ENCODE measurements at places on chromosomes 1 and 21. TPM values are rescaled to one million over a fixed set of nuclear protein-coding genes. Genes with fewer than 3 reads are reported as not detected.
A peak's percentile ranks its signal among the peaks of the same experiment; 100 is the strongest.

DNA sequence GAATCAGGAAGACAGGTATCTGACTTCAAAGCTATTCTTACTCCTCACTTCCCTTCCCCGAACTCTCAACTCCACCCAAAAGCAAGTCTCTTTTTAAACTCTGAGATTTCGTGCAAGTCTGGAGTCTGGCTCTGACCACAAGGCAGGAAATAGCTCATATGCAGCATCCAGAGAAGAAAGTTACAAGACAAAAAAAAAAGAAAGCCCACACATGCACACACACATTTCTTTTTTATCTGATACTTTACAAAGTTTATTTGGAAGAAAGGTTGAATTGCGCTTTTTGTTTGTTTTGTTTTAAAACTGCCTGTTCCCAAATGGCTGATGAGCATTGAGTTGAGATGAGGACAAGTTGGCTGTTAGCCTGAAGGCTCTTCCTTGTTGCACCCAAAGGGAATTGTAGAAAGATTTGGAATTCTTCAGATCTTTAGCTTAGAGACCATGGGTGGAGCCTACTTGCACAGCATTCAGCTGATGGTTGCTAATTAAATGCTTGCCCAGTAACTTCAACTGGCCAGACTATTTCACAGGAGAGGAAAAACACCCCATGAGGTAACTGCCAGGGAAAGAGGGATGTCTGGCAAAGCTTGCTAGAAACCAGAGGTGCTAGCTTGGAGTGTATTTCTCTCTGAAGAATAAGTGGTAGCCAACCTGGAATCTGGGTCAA lies 490.3 kb downstream of the TTLL7 start:
- H3K27ac ChIP-seq: no peak overlapping the region
- H3K36me3 ChIP-seq: no peaks in the 10 kb centered on the region
- no peak overlapping the region for H3K4me3 ChIP-seq
- H3K27me3 ChIP-seq: no peaks in the 10 kb centered on the region

DNA sequence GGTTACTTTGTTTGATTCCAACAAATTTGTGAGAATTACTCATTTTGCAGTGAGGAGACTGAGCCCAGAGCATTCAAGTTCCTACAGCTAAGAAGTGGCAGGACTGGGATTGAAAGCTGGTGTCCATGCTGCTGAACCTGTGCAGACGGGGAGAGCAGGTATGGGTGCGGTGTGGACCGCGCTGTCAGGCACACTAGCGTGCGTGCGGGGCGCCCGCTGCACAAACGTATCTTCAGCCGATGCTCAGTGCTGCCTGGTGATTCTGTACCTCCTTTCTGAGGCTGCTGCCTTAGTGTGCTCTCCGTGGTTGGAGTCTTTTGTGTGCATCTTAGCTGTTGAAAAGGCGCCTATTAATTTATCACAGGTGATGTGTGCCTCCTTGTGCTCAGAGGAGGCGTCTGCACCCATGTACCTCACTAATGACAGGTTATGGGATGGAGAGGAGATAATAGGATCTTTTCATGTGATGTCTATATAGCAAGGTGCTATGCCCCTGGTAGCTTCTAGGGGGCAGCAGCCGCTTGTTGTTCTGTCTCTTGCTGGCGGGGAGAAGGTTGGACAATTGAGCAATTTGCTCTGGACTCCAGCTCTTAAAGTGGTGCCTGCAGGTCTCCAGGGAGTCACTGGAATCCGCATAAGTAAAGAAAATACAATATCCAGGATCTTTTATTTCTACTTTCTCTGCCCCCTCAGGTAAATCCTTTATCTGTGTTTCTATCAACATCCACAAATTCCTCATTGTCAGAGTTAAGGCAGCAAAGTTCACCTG lies 32.5 kb downstream of the PEX14 start:
- H3K36me3 ChIP-seq: no peaks in the 10 kb centered on the region
- H3K27ac ChIP-seq: no peak overlapping the region
- no peaks in the 10 kb centered on the region for H3K27me3 ChIP-seq
- peak; percentile 69 for DNase-seq
- H3K4me1 ChIP-seq: no peaks in the 10 kb centered on the region

The ADCY10 gene
- 9.4 TPM for total RNA-seq

- no peaks in the 10 kb centered on the region for H3K4me1 ChIP-seq
- H3K27ac ChIP-seq: no peak overlapping the region
- H3K27me3 ChIP-seq: no peaks in the 10 kb centered on the region
- H3K4me3 ChIP-seq: no peak overlapping the region
- no peak for DNase-seq
Observed at GRCh38 chr21:38740090-38740489, 65.6 kb upstream of the ETS2 start.

GRCh38 chr1:119891386-119891785 lies 4.9 kb downstream of the ADAM30 start:
- H3K36me3 ChIP-seq: no peaks in the 10 kb centered on the region
- no peaks in the 10 kb centered on the region for H3K4me1 ChIP-seq
- no peak overlapping the region for H3K27ac ChIP-seq
- no peaks in the 10 kb centered on the region for H3K27me3 ChIP-seq
- H3K4me3 ChIP-seq: no peak overlapping the region

The HDGF gene
- 78.2 TPM for total RNA-seq

DNA sequence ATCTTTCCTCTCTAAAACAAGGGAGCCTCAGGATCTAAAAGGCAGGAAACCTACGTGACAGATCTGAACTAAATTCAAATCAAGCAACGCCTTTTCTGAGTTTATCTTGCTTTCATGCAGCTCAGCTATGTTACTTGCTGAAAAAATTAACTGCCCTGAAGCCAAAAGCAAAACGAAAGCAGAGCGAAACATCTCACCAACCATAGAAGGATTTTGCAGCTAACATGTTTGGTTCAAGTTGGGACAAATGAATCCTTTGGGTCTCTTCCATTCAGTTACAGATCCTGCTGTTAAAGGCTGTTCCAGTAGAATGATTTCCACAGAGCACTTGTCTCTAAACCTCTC lies 482 bp downstream of the SLC2A5 start:
- H3K4me3 ChIP-seq: no peak overlapping the region
- H3K36me3 ChIP-seq: no peaks in the 10 kb centered on the region
- peaks cover 49% of the 10 kb centered on the region for H3K4me1 ChIP-seq
- H3K27me3 ChIP-seq: no peaks in the 10 kb centered on the region
- DNase-seq: no peak

- H3K27me3 ChIP-seq: no peaks in the 10 kb centered on the region
- no peak for DNase-seq
- no peak overlapping the region for H3K27ac ChIP-seq
- no peaks in the 10 kb centered on the region for H3K4me1 ChIP-seq
- H3K36me3 ChIP-seq: no peaks in the 10 kb centered on the region
Observed at GRCh38 chr1:241269116-241269515, 87.9 kb downstream of the RGS7 start.

- no peaks in the 10 kb centered on the region for H3K4me1 ChIP-seq
- no peaks in the 10 kb centered on the region for H3K36me3 ChIP-seq
- no peaks in the 10 kb centered on the region for H3K27me3 ChIP-seq
- DNase-seq: no peak
- H3K27ac ChIP-seq: no peak overlapping the region
- H3K4me3 ChIP-seq: no peak overlapping the region
Observed at GRCh38 chr1:109199710-109200109, 14.0 kb upstream of the SARS1 start.

GRCh38 chr1:226702957-226703831 lies 35.9 kb downstream of the ITPKB start:
- H3K36me3 ChIP-seq: no peaks in the 10 kb centered on the region
- H3K27ac ChIP-seq: peak overlapping the region; percentile 97
- H3K4me1 ChIP-seq: peaks cover 24% of the 10 kb centered on the region
- H3K4me3 ChIP-seq: peak overlapping the region; percentile 72
- H3K27me3 ChIP-seq: no peaks in the 10 kb centered on the region

- no peak overlapping the region for H3K4me3 ChIP-seq
- no peak overlapping the region for H3K27ac ChIP-seq
- no peaks in the 10 kb centered on the region for H3K27me3 ChIP-seq
- no peaks in the 10 kb centered on the region for H3K36me3 ChIP-seq
Observed at GRCh38 chr1:89715677-89716076, 82.8 kb downstream of the LRRC8C start.

DNA sequence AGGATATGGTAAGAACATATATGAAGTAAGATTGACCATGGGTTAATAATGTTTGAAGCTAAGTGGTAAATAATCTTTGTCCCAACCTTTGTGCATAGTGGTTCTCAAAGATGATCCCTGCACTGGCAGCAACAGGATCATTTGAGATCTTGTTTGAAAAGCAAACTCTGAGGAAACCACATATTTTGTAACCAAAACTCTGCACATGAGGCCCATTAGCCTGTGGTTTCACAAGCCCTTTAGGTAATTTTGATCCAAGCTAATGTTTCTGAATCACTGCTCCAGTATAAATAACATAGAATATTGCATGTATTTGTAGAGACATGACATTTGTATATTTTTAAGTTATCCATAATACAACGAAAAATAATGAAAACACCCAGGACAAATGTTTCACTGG lies 147.9 kb upstream of the RGS18 start:
- H3K27ac ChIP-seq: no peak overlapping the region
- DNase-seq: no peak
- H3K36me3 ChIP-seq: no peaks in the 10 kb centered on the region
- no peak overlapping the region for H3K4me3 ChIP-seq

GRCh38 chr1:107767156-107767582 lies 197.8 kb downstream of the VAV3 start:
- H3K36me3 ChIP-seq: no peaks in the 10 kb centered on the region
- no peaks in the 10 kb centered on the region for H3K4me1 ChIP-seq
- no peak for DNase-seq
- H3K27ac ChIP-seq: no peak overlapping the region
- no peaks in the 10 kb centered on the region for H3K27me3 ChIP-seq

DNA sequence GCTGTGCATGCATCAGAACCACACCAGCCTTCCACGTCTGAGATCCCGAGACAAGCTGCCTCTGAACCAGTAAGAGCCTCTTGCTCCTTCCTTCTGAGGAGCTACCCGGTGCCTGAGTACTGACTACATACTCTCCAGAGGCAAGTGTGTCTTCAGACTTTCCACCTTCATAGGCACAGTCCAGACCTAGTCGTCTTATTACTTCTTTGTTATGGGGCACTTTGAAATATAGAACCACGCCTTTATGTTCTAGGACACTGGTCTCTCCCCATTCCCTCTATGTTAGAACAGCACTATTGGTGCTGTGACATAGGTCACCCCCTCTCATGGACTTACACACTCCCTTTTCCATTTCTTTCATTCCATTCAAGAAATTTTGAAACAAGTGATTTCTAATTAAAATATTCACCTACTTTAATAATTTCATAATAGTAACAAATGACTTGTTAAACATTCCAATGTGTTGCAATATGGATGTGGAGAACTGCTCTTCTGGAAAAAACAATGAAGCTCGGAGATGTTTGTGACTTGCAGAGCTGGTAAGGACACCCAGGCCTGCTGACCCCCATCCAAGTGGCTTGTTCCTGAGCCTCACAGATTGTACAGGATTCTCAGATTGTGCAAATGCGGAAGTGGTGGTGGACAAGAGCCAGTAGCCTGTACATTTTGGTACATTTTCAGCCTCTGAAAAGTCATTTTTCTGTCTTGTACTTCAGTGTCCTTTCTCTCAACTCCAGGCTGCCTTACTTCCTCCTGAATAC lies 76.1 kb upstream of the SIPA1L2 start:
- no peaks in the 10 kb centered on the region for H3K4me1 ChIP-seq
- H3K27ac ChIP-seq: no peak overlapping the region
- H3K27me3 ChIP-seq: no peaks in the 10 kb centered on the region
- DNase-seq: no peak

The CD164L2 gene
- total RNA-seq: 1.5 TPM

- DNase-seq: no peak
- H3K36me3 ChIP-seq: no peaks in the 10 kb centered on the region
- no peaks in the 10 kb centered on the region for H3K27me3 ChIP-seq
- no peak overlapping the region for H3K27ac ChIP-seq
Observed at GRCh38 chr1:63663873-63664272, 70.7 kb downstream of the PGM1 start.

- no peaks in the 10 kb centered on the region for H3K36me3 ChIP-seq
- no peaks in the 10 kb centered on the region for H3K27me3 ChIP-seq
- H3K27ac ChIP-seq: no peak overlapping the region
Observed at GRCh38 chr1:212513586-212513985, 80.9 kb downstream of the NENF start.

The IL23R gene
- total RNA-seq: 2.6 TPM

The F5 gene
- 2.0 TPM for total RNA-seq

DNA sequence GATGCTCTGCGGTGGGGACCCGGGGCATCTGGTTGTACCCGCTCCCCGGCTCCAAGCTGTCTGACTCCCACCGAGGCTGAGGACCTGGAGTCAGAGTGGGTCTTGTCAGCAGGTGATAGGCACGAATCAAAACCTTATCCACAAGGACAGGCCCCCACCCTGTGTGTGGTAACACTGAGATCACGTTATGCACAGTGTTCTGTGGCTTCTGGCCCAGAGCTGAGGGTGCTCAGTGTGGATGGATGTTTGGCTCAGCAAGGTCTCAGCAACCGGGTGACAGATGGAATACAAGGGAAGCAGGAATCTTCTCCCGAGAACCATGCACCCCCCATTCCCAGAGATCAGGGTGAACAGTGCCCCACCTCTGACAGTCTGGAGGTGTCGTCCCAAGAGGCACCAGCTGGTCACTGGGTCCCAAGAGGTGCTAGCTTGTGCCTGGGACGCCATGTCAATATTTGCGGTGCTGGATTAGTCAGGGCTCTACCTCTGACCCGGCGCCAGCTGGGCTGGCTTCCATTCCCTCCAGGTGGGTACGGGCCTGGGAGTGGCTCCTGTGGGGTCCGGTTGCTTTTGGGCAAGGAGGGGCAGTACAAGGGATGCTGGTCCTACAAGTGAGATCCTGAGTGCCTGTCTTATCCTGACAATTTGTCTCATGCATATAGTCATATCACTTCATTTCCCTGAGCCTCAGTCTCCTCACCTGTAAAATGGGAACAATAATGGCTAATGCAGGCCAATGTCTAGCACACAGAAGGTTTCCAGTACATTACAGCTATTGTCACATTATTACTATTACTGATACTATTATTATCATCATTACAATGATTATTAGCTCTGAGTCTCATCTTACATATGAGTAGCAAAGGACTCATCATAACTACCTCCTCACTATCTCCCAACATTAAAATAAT lies 957 bp downstream of the CAPN9 start:
- H3K4me1 ChIP-seq: no peaks in the 10 kb centered on the region
- H3K27ac ChIP-seq: no peak overlapping the region
- H3K4me3 ChIP-seq: no peak overlapping the region
- H3K36me3 ChIP-seq: no peaks in the 10 kb centered on the region

- no peaks in the 10 kb centered on the region for H3K27me3 ChIP-seq
- no peaks in the 10 kb centered on the region for H3K36me3 ChIP-seq
- no peak overlapping the region for H3K27ac ChIP-seq
- H3K4me3 ChIP-seq: no peak overlapping the region
- DNase-seq: no peak
Observed at GRCh38 chr1:14350197-14350596, 248.3 kb upstream of the KAZN start.

The ARHGEF2 gene
- total RNA-seq: 124 TPM

The CFAP74 gene
- 25.5 TPM for total RNA-seq

DNA sequence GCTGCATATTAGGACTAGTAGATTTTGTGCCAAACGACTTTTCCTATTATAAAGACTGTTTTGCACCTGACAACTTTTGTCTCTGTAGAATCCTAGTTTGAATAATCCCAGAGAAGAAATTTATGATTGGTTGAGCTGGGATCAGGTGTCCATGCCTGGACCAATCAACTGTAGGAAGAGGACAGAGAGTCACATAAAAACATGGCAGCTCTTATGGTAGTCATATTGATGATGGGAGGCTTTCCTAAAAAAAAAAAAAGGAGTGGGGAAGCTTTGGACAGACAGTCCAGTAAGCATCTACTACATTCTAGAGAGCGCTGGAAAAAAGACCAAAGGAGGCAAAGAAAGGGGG lies 30.7 kb upstream of the IGSF3 start:
- no peak overlapping the region for H3K4me3 ChIP-seq
- no peaks in the 10 kb centered on the region for H3K4me1 ChIP-seq
- H3K27me3 ChIP-seq: no peaks in the 10 kb centered on the region
- H3K36me3 ChIP-seq: no peaks in the 10 kb centered on the region
- H3K27ac ChIP-seq: no peak overlapping the region

Data from testis (tissue), 5 donors.